Stimulated activated CD4-positive, alpha-beta T cell treated with anti-CD3 and anti-CD28 coated beads, Interleukin-12 subunit alpha, Interleukin-12 subunit beta, amount 100 ng/mL, for 48 hours (primary cell): ENCODE measurements at places on chromosomes 3 and 15.
A peak's percentile ranks its signal among the peaks of the same experiment; 100 is the strongest.

DNA sequence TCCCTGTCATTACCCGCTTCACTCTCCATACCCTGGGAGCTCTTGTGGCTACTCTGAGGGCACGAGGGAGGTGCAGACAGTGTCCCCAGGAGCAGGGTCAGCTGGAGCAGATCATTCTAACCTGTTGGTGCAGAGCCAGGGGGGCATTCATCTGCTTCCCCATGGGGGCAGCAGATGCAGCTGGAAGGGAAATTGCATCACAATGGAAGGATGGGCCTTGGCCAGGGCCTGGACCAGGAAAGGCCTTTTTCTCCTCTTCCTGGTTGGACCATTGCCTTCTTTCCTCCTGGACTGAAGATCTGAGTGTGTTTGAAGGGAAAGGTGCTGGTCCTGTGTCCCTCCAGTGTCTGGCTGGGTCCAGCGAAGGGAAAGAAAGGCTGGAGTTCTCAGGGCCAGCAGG, 55.7 kb downstream of the EPHB1 start:
- DNase-seq: no peak

DNA sequence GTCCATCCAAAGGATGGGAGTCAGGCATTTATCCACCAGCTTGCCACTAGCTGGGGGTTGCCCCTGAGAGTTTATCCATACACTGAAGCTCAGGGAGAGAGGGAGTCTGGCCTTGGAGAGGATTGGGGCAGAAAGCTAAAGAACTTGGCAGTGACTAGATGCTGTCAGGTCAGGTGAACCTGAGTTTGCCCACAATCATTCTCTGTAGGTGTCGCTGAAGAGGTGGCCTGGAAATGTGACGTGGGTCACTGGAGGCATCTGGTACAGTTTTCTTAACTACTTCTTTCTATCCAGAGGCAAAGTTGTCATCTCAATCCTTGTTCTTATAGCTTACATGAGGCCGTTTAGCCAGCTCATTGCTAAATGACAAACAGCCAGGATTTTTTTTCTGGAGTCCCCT, 298.0 kb upstream of the CTNNB1 start:
- no peak for DNase-seq

- no peak for DNase-seq
Measured at GRCh38 chr15:44542596-44542995, 5.6 kb downstream of the EIF3J start.

GRCh38 chr15:87626860-87627259, 629.7 kb downstream of the NTRK3 start:
- DNase-seq: no peak

- DNase-seq: no peak
Measured at GRCh38 chr3:4994823-4995499, 15.7 kb downstream of the BHLHE40 start.

DNA sequence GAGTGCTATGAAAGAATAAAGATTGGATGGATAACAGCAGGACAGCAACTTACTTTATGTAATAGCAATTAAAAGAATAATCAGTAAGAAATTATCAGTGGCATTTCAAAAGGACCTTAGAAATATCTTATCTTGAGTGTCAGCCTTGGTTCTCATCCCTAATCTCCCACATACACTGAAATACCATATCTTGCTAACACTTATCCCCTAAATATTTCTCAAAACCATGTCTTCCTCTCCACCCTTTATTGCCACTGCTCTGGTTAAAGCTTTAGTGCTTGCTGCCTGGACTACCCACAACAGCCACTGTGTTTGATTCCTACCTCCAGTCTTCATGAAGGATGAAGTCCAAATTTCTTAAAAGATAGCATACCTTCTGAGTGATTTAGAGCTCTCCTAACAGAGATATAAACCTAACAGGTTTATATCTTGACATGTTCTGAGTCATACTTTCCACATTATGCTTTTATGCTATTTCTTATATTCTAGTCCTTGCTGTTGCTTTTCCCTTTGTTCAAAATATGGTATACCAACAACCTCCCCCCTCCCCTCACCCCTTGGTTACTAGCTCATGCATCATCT, 202.8 kb downstream of the RSRC1 start:
- no peak for DNase-seq

GRCh38 chr3:4664412-4664811, 171.3 kb downstream of the ITPR1 start:
- no peak for DNase-seq

DNA sequence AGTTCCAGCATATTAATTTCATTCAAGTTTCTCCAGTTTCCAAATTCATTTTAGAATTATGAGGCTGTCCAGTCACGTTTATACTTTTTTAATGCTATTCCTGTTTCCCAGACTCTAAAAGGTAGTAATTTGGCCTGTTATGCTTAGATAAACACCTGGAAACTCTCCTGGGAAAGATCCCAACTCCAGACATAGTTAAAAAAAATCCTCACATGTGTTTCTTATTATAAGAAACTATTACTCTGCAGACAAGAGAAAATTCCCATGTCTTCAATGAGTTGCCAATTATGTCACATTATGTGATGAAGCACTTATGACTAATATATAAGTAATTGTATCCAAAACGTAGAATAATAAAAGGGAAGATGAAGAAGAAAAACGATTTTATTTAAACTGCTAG, 137.1 kb upstream of the TMC3 start:
- no peak for DNase-seq

DNA sequence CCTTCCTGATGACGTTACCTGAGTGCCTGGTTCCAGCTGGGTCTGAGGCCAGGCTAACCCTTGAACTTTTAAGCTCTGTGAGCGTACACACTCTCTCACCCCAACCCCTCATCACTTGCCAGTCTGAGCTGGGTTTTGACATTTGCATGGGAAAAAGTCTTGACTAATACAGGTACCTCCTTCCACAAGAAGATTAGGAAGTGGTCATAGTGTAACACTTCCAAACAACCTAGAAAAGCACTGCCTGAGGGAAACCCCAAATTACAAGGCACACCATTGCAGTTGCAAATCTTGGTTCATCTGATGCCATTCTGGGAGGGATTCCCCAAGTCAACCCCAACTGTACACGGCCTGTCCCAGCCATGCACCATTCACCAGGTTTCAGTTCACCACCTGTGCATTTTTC, 499.8 kb downstream of the FOXP1 start:
- DNase-seq: peak; percentile 32

DNA sequence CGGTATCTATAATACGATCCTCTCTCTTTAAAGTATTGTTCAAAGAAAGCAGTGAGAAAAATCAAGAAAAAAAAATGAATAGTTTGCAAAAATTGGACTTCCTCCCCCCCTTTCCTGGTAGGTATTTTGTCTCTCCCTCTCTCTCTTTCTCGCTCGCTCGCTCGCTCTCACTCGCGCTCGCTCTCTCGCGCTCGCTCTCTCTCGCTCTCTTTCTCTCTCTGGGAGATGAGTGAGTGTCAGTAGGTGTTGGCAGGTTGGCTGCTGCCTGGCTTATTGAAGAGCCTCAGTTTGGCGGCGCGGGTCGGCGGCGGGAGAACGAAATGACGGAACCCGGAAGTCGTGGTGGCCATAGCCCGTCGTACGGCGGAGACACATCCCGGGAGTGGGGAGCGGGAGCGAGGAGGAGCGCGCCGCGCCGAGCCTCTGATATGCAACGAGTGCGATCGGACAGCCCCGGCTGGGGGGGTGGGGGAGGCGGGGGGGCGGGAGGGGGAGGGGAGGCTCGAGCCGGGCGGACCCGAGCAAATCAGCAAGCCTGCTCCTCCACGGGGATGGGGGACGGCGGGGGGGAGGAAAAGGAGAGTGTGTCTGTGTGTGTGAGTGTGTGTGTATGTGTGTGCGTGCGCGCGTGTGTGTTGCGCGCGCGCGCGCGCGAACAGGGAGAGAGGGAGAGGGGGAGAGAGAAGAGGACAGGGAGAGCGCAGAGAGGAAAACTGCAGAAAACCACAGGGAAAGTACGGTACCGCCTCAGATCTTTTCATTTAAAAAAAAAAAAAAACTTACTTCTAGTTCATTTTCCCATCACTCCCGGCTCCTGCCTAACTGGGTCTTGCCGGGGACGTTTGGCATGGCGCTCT, at the start of gene MEIS2:
MEIS2 (minus strand) TSS at position 441 of the 857 bp plus-strand sequence. CDS start 1,083 bp downstream, outside the sequence.
- peak; percentile 18 for DNase-seq

DNA sequence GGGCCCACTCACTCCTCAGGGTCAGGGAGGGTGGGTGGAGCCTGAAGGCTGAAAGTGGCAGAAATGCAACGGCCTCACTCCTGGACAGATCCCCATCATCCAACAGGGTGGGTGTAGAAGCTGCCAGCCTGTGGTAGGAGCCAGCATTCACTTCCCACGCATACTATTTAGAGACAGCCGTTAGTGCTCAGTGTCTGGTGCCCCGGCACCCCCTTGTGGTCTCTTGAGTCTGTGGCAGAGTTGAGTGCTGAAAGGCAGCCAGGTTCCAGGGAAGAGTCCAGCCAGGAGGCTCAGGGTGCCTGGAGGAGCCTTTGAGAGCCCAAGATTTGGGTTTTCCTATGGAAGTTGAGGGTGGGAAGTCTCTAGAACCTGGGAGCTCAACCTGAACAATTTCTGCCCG, 2.1 kb upstream of the GNAT1 start:
- peak; percentile 24 for DNase-seq
